NCI-H446 (cell line): ENCODE measurements at places on chromosomes 1 and 21.

DNA sequence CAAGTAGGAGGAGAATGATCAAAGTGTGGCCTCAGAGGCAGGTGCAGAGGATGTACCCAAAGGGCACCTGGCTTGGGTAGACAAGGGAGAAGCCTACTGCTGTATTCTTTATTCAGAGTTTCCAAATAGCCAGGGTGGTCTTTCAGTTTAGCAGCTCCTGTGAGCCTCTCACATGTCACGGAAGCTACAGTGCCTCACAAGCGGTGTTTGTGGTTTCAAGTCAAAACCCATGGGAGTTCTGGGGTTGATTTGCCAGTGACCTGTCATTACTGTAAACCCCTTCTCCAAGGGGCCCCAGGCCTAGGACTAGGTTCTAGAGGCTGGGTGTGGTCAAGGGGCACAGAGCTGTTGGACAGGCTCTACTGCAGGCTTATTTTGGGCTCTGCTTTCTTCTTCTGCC lies 10.2 kb upstream of the IL10 start:
- DNase-seq = no peak

GRCh38 chr1:172070055-172070454 lies 228.8 kb downstream of the DNM3 start:
- no peak for DNase-seq

DNA sequence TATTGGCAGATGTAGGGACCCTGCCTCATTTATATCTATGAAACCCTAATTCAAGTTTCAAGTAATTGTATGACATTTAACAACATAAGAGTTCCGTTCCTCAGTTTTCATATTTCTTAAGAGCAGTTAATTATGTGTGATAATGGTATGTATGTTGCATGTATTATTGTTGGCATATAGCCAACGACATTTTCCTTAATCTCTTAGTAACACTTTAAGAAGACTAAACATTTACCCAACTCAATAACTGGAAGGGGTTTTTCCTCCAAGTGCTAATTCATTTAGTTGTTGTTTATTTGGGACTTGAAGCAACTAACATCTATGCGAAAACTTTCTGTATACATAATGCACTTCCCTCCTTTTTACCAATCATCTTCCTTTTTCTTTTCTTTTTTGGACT lies 1.5 kb upstream of the RALGPS2 start:
- DNase-seq = no peak

- DNase-seq = no peak
Observed at GRCh38 chr21:28235169-28235895, 757.3 kb downstream of the LTN1 start.

DNA sequence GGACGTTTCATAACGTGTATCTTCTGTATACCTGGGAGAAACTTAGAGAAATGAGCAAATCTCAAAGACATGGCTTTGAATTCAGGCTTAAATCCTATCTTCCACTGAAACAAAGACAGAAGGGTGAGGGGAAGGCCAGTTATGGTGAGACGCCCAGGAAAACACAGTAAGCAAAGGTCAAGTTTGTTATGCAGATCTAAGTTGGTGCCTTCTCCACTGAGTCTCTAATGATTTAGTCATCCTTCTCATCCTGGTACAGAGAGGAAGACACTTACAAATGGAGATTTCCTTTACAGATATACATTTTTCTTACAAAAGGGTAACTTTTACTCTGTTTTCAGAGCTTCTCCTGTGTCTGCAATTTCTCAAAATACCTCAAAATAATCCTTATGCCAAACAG lies 64.4 kb downstream of the MAP3K7CL start:
- no peak for DNase-seq

DNA sequence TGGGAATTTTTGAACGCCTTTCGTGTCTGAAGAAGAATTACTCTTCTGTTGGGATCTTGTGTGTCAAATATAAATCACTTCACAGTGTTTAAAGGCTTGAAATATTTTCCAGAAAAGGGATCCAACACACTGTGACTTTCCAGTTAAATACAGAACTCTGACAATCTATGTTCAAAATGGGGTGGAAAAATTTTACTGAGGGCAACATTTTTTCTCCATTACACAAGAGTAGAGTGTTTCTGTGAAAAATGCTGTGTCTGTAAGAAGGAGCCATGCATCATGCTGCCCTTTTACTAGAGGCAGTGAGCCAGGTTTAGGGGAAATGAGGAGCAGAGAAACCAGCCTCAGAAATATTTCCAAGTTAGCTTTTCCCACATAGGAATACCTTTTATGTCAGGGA lies 86.5 kb downstream of the VPS13D start:
- no peak for DNase-seq

- DNase-seq = no peak
Observed at GRCh38 chr1:243568793-243569192, 281.2 kb downstream of the AKT3 start.

- DNase-seq = peak; percentile 80
Observed at GRCh38 chr1:111943846-111944749, 45.4 kb downstream of the KCND3 start.
